HT1080 (cell line): ENCODE measurements at places on chromosomes 5 and 9. TPM values are rescaled to one million over a fixed set of nuclear protein-coding genes. Genes with fewer than 3 reads are reported as not detected.

GRCh38 chr9:85142496-85142911, 473.0 kb downstream of the NTRK2 start:
- DNase-seq: no peak

Gene CNTNAP3
- 2.7 and 4.8 TPM in 2 replicates for total RNA-seq

- peak; percentile 87 for DNase-seq
Measured at GRCh38 chr5:88251048-88251711, 17.5 kb downstream of the TMEM161B start.

GRCh38 chr9:124180557-124180956, 77.2 kb upstream of the NEK6 start:
- DNase-seq: peak; percentile 10

- DNase-seq: peak; percentile 18
Measured at GRCh38 chr5:92505925-92506324, 1075.1 kb downstream of the NR2F1-AS1 start.

GRCh38 chr9:124663046-124663961, 107.8 kb downstream of the NR6A1 start:
- DNase-seq: no peak

DNA sequence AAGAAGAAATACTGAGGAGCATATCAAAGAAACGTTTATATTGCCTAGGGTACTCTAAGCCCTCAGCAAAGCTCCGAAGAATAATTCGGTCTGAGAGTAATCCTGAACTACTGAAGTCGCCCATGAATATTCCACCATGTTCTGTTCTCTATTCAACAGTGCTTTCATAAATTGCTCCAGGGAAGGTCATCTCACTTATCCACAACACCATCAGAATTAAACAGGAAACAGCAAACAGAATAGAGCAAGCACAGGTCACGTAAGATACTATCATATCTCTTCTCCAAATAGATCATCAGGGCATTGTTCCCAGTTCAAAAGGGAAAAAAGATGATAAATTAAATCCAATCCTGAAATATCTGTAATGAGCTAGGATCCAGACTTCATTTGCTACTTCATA, 325.6 kb downstream of the DEPDC1B start:
- no peak for DNase-seq

DNA sequence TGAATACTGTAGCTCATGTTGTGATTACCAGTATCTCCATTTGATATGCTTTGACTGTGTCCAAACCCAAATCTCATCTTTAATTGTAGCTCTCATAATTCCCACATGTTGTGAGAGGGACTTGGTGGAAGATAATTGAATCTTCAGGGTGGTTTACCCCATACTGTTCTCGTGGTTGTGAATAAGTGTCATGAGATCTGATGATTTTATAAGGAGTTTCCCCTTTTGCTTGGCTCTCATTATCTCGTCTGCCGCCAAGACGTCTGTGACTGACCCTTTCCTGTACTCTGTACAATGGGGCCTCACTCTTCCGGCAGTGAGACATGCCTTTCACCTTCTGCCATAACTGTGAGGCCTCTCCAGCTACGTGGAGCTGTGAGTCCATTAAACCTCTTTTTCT, 59.3 kb downstream of the TRIO start:
- DNase-seq: peak; percentile 76
